ENCODE measurements at places on chromosomes 5 and 9.

DNA sequence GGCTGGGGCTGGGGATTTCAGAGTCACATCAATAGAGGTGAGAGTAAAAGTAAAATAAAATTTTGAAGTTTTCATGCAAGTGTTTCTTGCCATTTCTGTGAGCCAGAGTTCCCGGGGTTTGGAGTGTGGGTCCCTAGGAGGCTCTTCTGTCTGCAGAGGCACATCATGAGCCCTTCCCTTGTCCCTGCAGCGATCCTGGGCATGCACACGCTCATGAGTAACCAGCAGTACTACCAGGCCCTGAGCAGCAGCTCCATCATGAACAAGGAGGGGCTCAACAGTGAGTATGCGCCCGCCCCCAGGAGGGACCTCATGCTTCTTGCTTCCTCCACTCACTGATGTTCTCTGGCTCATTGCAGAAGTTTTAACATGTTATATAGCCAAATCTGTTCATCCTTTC is 61.1 kb downstream of the TMOD1 start:
- DNase-seq: no peak

GRCh38 chr9:91933556-91934352 is 16.3 kb downstream of the ROR2 start:
- no peak for DNase-seq

- DNase-seq: no peak
Measured at GRCh38 chr9:87464992-87465378, 32.7 kb upstream of the DAPK1 start.

DNA sequence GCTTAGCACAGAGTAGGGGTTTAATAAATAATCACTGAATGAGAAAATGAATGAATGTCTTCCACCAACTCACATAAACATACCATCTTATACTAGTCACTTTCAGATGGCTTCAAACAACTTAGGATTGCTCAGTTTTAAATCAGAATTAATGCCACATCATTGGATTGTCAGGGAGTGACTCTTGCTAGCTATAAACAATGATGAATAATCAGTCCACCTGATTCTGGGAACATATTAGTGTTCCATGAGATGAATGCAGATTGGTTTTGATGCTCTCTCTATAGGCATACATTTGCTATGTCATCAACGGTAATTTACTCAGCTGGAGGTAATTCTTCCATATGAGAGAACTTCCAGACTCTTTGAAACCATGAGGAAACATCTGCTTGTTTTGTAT is 97.4 kb downstream of the CDH9 start:
- no peak for DNase-seq

- DNase-seq: peak; percentile 98
Measured at GRCh38 chr5:6419340-6419852, 29.3 kb upstream of the UBE2QL1 start.

DNA sequence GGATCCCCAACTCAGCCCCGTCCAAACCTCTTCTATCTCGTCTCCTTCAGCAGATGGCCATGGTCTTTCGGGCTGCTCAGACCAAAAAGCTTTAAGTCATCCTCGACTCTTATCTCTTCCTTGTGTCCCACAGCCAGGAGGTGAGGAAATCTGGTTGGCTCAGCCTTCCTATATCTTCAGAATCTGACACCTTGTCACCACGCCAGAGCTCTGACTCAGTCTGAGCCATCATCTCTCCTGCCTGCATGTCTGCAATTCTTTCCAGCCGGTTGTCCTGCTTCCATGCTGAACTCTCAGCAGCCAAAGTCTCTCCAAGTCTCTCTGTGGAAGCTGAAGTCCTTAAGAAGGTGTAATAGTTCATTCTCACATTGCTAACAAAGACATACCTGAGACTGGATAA is 419.3 kb upstream of the ADAMTS16 start:
- DNase-seq: no peak

DNA sequence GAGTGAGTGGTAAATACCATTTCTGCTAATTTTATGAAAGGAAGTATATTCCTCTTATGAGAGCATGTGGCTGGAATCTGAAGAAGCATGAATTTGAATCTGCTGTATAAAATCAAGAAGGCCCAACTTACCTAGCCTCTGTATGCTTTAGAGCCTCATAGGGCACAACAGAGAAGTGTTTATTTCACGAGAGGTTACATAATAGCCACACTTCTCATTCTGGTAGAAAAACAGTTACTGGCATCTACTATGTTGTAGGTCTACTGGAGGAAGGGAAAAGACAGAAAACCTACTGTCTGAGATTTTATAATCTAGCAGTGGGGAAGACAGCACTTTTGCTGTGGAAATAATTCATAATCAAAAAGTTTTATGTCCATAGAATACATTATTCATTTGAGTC is 172.6 kb upstream of the ZNF608 start:
- DNase-seq: no peak

GRCh38 chr5:40436535-40437237 is 243.0 kb upstream of the PTGER4 start:
- DNase-seq: no peak

DNA sequence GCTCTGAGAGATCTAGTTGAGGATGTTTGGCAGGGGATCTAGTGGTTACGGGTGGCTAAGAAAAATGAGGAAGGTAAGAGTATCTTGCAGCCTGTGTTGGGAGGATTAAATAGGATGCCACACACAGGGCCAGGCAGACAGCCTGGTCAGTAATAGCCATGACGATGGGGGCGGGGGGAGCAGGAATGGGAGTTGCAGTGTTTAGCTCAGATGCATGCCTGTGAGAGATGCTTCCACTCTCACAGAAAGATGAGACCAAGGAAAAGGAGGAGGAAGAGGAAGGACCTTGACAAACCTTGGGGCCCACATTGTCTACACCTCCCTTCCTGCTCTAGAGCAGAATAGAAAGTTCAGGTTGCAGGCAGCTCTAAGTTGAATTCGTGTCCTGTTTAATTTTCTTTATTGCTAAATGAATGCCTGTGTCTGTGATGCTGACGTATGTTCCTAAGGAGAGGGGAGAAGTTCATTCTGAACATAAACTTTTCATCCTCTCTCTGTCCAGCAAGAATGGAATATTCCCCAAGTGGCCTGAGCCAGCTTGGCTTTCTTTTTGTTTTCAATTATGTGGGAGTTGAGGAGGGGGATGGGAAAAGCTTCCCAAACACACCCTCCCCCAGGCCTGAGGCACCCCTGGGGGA is 28.7 kb downstream of the TGFBI start:
- DNase-seq: no peak

- no peak for DNase-seq
Measured at GRCh38 chr5:123283031-123283430, 140.2 kb downstream of the CEP120 start.

DNA sequence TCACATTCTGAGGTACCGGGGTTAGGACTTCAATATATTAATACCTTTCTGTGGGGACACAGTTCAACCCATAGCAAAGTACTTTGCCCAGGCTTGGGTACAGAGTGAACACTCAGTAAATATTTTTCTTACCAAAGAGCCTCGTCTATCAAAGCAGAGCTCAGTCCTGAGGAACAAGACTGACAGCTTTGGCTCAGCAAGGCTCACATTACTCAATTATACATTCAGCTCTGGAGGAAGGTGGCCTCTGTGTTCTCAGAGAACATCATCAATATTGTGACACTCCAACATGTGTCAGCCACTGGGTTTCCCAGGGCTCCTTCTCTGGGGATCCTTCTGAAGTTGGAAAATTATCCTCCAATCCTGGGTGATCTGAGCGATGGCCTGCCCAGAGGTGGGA is 186.4 kb downstream of the NMUR2 start:
- no peak for DNase-seq

DNA sequence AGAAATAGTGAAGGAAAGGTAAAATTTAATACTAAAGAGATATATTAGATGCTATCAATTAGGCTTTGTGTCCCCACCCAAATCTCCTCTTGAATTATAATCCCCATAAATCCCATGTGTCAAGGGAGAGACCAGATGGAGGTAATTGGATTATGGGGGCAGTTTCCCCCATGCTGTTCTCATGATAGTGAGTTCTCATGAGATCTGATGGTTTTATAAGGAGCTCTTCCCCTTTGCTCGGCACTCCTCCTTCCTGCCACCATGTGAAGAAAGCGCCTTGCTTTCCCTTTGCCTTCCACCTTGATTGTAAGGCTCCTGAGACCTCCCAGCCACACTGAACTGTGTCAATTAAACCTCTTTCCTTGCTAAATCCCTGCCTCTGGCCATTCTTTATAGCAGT is 697.0 kb upstream of the RGMB start:
- no peak for DNase-seq

GRCh38 chr5:69493396-69494133 is 975 bp downstream of the OCLN start:
- DNase-seq: no peak

DNA sequence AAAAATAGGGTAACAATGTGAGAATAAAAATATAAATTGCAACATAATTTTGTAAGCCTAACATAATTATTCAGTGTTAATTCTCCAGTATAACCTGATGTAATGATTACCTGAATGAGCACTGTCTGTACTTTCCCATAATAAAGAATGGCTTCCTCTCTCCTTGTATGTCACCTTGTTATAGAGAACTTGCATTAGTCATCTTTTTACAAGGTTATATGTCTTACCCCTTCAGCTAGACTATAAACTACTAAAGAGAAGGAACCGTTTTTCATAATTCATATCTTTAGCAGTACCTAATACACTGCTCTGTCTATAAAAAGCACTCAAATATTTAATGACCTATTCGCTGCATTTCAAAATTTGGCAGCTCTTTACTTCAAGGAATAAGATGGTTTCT is 19.8 kb downstream of the STRBP start:
- DNase-seq: no peak

DNA sequence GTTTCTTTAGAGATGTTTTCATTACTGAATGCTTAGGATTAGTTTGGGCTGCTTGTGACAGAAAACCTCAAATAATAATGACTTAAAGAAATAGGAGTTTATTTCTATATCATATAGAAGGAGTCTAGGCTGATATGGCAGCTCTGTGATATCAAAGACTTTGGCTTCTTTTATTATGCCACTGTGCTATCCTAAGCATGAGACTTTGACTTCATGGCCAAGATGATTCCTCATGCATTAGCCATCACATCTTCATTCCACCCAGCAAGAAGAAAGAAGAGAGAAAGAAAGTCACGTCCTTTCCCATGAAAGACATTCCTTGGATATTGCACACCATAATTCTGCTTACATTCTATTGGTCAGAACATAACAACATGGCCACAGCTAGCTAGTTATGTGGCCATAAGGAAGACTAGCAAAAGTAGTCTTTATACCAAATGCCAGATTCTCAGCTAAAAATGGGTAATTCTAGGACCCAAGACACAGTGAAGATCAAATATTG is 76.2 kb downstream of the DAPK1 start:
- DNase-seq: no peak

DNA sequence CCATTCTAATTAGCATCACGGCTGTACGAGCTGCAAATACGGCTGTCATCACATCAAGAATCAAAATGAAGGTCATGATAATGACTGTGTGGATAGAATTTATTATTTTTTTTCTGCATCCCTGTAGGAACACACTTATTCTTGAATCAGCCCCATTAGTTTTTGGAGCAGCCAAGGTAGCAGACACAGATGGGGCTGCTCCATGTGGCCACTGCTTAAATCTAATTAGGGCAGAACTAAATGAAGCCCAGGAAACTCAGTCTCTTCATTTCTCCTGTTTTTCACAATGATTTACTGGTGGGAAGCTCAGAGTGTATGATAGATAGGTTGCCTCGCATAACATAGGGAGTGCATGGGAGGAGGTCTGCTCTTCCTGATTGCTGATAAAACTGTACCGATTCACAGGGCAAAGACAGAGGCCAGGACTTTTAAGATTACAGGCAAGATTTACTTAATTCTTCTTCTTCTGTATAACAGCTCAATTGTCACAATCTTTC is 275.5 kb downstream of the GLIS3 start:
- DNase-seq: no peak

DNA sequence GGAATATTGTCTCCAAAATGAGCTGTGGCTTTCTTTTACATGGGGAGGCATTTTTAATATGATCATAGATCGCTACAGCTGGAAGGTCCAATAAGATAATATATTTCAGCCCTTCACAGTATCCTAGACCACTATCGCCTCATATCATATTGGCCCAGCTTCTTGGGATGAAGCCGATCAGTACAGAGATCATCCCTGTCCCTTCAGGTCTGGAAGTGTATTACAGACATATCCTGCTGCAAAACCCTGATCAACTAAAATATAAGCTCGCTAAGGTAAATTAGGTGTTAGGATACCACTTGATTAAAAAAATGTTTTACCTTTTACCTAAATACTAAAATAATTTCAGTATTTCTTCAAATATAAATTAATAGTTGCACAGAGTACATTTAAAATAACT is 41.7 kb downstream of the JAKMIP2 start:
- no peak for DNase-seq

DNA sequence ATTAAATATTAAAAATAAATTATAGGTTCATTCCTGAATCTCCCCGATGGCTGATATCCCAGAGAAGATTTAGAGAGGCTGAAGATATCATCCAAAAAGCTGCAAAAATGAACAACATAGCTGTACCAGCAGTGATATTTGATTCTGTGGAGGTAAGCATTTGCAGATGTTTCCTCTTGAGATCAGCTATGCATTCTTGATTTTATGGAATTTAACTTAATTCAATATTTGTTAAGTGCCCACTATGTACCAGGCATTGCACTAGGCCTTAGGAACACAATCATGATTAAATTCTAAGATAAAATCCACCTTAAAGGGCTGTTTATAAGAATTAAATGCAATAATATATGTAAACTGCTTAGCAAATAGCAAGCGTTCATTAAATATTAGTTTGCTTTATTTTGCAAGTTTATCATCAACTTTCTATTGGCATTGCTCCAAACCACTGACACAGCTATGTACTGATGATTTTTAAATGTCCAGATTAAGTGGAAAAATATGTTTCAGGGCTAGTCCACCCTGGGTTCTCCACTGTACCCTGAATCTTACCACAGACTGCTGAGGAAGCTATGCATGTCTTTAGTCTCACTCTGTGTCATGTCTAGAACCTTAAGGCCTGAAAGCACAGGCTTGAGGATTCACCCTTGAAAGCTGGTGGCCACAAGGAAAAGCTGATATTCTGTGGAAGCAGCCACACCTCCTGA is 33.2 kb downstream of the SLC22A4 start:
- DNase-seq: no peak

DNA sequence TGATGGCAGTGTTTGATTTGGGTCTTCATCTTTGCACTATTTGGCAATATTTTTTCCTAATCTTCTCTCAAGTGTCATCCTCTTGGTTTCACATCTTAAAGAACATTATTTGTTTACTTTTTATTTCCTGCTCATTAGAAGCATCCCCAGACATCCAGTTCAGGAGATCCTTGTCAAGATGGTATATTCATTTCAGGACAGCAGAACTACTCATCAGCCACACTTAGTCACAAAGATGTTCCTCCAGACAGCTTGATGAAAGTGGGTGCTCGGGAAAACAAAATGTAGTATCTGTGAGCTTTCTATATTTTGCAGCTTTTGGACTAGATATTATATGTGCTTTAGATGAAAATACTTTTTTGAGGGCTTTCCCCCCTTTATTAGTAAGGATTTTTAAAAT is 72.1 kb upstream of the SREK1 start:
- DNase-seq: no peak

DNA sequence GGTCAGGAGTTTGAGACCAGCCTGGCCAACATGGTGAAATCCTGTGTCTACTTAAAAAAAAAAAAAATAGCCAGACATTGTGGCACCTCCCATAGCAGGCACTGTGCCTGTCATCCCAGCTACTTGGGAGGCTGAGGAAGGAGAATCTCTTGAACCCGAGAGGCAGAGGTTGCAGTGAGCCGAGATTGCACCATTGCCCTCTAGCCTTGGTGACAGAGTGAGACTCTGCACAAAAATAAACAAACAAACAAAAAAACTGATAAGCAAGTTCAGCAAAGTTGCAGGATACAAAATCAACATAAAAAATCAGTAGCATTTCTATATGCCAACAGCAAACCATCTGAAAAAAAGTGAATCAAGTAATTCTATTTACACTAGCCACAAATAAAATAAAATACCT is 64.8 kb upstream of the TTC23L start:
- DNase-seq: no peak
